ENCODE measurements at places on chromosomes 1 and 21.

- no peak for DNase-seq
These were observed 76.8 kb downstream of the PLXNA2 start for GRCh38 chr1:208167261-208167869.

GRCh38 chr1:214384373-214385079 is 103.6 kb downstream of the SMYD2 start:
- no peak for DNase-seq

GRCh38 chr1:31712068-31712467 is 8.3 kb upstream of the COL16A1 start:
- DNase-seq = no peak

DNA sequence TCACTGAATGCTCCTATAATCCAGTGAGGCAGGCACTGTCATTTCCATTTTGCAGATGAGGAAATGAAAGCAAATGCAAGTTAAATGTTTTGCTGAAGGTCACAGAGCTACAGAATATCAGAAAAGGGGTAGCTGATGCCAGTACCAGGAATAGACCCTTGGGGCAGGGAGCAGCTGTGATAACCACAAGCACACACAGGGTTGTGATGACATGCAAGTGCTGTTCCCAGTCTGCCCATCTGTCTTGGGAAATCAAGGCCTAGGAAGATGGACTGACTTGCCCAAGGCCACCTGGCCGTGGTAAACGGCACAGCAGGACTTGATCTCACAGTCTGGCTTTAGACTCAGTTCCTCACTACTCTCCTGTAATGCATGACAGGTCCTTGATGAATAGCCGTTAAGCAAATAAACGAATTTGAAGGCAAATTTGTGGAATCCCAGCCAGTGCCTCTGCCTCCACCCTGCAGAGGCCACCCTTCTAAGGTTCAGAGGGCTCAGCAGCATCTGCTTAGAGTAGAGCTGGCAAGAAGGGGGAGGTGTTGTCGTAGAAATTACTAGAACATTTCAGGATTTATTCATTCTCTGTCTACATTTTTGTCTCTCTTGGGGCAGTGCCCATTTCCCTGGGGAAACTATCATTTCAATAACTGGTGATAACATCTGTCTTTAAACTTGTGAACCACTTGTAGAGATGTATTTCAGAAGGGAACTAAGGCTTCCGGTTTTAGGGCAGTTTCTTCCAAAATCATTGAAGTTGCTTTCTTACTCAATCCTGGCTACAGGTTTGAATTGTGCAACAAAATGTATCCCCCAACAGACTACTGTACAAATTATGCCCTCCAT is 53.2 kb upstream of the MRPS6 start:
- DNase-seq = no peak

DNA sequence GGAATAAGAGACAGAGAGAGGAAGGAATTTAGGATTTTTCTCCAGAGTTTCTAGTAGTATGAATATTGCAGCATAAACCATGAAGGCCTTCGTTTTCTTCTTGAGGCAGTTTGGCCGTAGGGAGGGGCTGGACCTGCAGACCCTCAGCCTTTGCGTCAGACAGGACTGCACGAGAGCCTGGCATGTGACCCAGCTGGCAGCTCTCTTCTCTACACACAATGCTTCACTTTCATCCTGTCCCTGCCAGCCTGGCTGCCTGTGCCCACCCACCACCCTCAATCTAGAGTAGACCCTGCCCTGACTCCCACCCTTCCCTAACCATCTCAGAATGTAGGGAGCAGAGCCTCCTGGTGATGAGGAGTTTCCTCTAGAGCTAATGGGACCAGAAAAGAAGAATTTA is 1.6 kb downstream of the CA14 start:
- no peak for DNase-seq

DNA sequence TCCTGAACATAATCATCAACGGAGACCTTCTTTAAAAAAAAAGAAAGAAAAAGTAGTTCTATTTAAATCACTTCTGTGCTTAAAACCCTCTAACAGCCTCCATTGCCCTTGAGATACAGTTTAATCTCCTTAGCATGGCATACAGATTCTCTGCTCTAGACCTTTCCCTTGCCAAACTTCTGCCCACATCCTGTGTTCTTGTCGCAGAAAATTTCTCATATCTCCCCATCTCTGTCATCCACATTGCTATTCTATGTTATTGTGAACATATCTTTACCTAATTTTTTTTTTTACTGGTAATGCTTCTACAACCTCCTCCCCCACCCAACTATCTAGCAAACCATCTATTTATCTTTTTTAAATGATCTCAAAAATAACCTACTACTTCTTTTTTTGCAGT is 135.7 kb upstream of the PROX1 start:
- no peak for DNase-seq

DNA sequence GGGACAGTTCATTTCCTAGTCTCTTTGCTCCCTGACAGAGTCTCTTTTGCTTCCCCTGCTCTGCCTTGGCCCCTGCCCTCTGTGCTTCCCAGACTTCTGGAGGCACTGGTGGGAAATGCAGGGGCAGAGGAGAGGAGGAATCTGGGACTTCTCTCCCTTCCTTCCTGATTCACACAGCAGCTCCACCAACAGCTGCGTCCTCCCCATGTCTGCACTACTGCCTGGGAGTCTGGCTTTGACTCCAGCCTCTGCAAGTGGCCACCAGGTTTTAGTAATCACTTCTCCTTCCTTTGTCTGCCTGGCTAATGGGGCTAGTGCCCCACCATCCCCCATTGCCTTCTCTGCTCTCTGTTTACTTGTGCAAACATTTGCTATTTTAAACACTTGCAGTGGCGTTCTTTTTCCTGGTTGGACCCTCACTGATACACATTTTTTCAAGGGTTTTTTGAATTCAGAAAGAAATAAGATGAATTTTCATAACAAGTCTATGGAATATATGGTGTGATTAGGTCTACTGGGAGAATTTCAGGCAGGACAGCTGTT is 21.9 kb downstream of the FASLG start:
- no peak for DNase-seq

GRCh38 chr1:113442131-113442530 is 51.8 kb downstream of the MAGI3 start:
- no peak for DNase-seq

DNA sequence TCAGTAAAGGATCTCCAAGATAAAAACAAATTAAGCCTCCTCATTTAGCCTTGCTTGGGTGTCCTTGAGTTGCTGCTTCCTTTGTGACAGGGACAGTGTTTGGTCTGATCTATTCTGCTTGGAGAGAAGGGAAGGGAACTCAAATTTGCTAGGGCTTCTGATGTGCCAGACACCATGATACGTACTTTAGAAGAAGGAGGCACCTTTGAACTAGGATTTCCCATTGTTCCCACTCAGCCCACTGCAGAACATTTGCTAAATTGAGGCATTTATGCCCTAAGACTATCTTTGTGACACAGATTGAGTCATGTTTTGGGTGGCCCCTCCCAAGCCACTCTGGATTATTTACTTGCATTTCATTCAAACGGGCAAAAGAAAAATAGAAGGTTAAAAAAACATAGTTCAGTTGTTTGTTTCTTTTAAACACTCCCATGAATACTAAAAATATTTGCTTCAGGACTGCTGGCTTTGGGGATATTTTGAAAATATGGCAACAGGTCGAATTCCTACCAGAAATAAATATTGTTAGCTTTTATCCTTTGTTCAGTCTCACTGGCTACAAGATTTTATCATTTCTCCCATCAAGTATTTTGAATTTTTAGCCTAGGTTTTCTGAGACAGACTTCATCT is 81.9 kb upstream of the WLS start:
- no peak for DNase-seq

GRCh38 chr21:14945176-14945575 is 119.6 kb downstream of the NRIP1 start:
- DNase-seq = no peak

GRCh38 chr1:25821112-25821476 is 1.3 kb downstream of the MTFR1L start:
- no peak for DNase-seq

- DNase-seq = no peak
These were observed 2.4 kb downstream of the CCSAP start for GRCh38 chr1:229340496-229340895.

DNA sequence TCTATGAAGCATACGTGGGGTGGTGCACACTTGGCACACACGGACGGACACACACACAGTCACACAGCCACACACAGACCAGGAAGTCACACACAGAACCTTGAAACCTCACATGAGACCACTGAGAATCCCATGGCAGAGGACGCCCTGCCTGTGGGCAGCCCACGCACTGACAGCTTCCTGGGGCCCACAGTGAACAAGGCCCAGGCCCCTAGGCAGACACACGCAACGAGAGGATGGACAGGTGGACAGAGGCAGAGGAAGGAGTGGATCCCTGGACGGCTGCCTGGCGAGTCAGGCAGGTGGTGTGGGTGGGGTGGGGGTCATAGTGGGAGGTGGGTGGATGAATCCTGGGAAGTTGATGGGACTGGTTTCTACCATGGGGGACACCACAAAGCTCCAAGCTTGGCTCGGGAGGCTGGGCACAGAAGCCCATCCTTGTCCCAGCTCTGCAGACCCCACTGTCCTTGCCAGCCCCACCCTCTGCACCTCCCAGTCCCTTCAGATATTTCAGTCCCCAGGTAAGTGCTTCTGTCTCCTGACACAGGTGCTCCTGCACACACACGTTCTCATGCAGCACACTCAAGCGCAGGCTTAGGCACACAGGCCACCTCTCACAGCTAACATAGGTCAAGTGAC is 49.1 kb downstream of the WNT9A start:
- no peak for DNase-seq

GRCh38 chr1:56132520-56132919 is 446.8 kb downstream of the PLPP3 start:
- no peak for DNase-seq

DNA sequence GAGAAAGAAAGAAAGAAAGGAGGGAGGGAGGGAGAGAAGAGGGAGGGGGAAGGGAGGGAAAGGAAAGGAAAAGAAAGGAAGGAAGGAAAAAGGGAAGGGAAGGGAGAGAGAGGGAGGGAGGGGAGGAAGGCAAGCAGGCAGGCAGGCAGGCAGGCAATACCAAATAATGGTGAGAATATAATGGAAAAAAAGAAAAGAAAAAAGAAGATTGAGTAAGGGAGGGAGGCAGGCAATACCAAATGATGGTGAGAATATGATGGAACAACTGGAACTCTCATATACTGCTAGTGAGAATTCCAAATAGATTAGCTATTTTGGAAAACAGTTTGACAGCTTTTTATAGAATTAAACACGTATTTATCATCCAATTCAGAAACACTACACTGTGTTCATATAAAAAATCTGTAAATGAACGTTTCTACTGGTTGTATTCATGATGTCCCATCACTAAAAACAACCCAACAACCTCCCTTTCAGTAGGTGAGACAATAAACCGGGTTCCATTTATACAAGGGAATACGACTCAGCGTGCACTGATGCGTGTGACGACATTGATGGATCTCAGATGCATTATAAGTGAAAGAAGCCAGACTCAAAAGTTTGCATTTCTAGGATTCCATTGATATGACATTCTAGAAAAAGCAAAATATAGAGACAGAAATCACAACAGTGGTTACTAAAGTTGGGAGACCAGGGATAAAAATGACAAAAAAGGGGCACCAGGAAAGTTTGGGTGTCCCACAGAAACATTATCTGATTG is 226.4 kb downstream of the DSCAM start:
- DNase-seq = no peak

DNA sequence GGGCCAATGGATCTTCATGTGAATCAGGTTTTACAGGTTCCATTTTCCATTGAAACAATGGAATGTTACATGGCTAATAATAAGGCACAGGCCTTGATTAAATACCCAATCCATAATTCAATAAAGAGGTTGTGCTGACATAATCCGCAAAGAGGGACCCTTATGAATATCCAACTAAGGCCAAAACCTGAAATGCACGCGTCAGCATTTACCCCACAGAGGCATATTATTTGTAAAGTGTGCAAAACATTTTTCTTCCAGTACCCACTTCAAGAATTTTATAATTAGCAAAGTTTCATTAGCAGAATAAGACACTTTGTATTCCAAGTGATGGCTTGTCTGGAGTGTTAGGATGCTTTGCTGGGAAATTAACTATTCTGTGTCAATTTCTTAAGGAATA is 220.6 kb upstream of the C8B start:
- DNase-seq = no peak

DNA sequence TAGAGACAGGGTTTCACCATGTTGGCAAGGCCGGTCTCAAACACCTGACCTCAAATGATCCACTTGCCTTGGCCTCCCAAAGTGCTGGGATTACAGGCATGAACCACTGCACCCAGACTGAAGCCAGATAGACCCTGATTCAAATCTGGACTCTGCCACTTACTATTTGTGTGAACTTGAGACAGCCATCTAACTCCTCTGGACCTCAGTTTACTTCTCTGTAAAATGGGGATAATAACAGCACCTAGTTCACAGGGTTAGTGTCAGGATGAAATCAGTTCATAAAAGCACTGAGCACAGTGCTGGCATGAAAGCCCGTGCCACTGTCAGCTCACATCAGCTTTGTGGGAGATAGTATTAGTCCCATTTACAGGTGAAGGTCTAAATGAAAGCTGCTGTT is 28.5 kb downstream of the RAB3B start:
- DNase-seq = no peak

DNA sequence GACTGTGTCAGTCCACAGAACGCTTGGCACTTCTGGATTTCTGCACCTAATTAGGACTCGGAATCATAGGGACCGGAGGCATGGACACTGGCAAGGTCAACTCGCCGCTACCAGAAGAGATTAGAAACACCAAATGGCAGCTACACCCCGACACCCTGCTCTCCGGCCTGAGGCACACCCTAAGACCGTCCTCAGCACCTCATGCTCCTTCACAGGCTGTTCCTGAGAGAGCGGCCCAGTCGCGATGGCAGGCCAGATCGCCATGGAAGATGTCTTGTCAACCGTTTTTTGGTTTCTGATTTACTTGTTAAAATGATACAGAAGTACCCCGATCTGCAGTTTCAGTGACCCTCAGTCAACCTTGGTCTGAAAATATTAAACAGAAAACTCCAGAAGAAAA is 46.8 kb downstream of the NPHP4 start:
- no peak for DNase-seq

GRCh38 chr1:206898089-206898914 is 1.1 kb downstream of the IL24 start:
- DNase-seq = no peak

DNA sequence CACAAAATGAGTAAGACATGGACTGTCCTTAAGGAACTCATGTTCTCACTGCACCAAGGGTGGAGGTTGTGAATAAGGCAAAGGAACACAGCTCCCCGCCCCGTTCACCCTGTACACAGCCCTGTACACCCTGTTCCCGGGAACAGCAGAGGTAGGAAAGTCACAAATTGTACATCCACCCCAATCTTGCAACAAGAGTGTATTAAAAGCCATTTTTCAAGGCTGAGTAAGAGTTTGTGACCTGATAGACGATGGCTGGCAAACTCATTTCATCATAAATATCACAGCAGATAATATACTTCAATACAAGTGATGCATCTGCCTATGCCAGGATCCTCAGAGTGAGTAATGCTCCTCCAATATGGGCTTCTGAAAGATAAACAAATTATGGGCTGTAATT is 52.5 kb upstream of the CAMK1G start:
- DNase-seq = no peak
